ENCODE measurements at places on chromosomes 11 and 22.

GRCh38 chr22:22748756-22749155 lies 104.3 kb downstream of the GGTLC2 start:
- DNase-seq: no peak

DNA sequence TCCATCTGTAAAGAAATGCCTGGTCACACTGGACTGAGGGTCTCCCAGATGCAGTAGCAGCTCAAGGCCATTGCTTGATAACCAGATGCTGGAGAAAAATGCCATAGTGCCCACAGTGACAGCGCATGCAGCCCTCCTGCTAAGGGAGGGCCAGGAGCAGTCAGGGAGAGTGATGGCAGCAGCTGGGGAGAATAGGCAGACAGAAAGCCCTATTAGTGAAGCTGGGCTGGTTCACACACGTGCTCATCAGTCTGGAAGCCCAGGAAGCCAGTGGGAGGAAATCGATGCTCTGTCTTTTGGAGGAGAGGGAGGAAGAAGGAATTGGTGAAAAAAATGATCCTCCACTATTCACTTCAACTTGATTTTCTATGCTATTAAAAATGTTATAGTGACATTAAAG lies 82.9 kb downstream of the OSBP2 start:
- DNase-seq: no peak

DNA sequence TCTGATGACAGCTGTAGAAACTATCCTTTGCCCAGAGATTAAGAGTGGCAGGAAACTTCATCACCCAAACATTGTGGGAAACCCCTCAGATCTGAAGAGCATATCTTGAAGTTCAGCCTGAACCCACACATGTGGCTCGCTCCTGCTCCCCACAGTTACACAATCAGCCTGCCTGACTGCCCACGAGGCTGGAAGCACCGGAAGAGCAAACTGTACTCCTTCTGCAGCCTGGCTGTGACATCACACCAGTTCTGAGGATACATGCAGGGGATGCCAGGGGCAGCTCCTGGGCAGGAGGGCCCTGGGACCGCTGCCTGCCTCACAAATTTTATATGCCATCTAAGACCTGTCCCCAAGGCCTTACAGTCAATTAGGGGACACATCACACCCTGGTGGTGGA lies 444.4 kb downstream of the BUD13 start:
- no peak for DNase-seq

- no peak for DNase-seq
These were observed 29.0 kb downstream of the TTLL1 start for GRCh38 chr22:43060183-43060582.

GRCh38 chr11:121757480-121758125 lies 304.8 kb upstream of the SORL1-AS1 start:
- no peak for DNase-seq
